ENCODE measurements at places on chromosomes 16 and 17.
A peak's percentile ranks its signal among the peaks of the same experiment; 100 is the strongest.

GRCh38 chr17:56752263-56752836, 81.4 kb downstream of the C17orf67 start:
- no peak for DNase-seq

DNA sequence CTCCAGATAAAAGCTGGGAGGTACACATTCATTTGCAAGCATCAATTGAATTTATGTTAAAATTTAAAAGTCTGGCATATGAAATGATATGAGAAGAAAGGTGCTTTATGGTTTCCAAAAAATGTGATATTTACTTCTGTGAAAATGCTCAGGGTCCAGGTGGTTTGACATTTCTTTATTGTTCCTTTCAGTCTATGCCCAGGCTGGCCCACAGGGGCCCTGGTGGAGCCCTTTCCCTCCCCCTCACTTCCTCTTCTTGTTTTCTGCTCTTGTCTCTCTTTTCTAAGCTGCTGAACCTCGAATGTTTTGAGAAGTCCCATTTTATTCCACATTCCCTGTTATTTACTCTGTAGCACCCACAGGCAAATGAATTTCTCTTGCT, 127.8 kb downstream of the HS3ST3B1 start:
- DNase-seq: no peak

DNA sequence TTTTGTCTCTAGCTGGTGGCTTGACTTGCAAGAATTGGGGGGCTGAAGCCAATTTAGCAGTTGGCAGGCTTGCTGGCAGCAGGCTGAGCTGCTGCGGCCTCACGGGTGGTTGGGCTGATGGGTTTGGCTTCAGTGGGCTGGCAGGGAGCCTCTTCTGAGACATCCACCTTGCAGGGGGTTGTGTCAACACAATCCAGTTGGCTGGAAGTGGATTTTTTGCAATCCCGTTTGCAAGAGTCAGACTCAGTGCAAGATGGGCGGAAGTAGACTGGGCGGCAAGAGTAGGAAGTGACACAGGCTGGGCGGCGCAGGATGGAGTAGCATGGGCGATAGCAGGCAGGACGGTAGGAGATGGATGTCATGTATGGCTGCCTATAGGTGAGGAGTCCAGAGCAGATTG, 1.5 kb downstream of the KRTAP16-1 start:
- DNase-seq: peak; percentile 79

- no peak for DNase-seq
Measured at GRCh38 chr16:87585442-87586200, 16.7 kb upstream of the JPH3 start.

DNA sequence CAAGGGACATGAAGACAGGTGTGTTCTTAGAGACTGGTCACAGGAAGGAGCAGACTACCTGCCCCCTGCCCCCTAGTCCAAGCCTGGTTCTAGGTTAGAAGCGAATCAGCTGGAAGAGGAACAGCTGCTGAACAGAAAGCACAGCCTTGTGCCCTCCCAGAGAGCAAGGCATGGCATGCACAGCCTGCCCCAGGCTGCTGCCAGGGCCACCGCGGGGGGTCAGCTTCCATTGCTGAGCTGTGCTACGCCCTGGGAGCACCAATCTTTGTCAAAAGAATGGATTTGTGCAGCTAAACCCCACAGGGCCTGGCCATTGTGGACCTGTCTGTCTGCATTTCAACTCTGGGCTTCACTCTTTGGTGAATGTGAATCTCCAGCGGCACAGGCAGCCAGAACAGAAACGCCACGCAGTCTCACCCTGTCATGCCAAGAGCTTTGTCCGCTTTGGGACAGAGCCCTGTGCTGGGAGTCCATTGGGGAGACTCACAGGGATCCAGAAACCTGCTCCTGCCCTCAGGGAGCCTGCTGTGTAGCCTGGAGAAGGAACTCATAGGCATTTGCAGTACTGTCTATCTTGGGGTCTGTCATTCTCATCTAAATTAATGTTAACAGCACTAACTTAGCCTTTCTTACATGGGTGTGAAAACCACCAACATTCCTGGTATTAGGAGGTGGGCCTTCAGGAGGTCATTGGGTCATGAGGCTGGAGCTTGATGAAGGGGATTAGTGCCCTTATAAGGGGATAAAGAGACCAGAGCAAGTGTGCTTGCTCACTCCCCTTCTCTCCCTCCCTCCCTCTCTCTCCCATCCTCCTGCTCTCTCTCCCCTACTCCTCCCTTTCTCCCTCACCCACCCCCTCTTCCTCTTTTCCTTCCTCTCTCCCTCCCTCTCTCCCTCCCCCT, 25.6 kb upstream of the CDRT4 start:
- DNase-seq: no peak

GRCh38 chr17:54974759-54975158, 6.2 kb downstream of the STXBP4 start:
- DNase-seq: no peak

DNA sequence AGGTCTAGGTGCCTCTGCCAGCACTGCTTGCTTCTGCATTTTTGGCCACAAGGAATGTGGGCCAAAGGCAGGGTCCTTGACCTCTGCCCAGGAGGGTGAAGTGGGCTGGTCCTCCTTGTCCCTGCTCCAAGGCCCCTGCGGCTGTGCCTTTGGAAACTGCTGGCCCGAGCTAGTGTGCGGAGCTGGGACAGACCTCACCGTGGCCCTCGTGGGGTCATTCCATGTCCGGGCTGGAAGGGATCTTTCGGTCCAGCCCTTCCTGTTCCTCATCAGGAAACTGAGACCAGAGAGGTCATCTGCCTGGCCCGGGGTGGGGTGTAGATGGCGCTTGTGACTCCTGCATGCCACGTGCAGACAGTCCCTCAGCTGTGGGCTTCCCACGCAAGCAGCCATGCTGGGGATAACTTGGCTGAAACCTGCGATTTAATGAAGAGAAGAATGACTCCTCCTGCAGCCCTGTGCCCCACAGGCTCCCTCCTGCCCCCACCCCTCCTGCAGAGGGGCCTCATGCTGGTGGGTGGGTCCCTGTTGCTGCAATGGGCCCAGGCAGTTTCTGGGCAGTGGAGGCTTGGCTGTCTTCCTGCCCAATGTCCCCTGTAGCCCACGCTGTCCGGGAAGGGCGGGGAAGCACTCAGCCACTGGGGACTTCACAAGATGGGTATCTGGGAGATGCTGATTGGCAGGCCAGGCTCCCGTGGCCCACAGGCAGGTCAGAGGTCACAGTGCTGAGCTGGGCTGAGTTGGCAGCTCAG, 245.2 kb downstream of the SEC14L1 start:
- no peak for DNase-seq

- DNase-seq: peak; percentile 34
Measured at GRCh38 chr17:77831474-77832179, 126.9 kb upstream of the TNRC6C start.

DNA sequence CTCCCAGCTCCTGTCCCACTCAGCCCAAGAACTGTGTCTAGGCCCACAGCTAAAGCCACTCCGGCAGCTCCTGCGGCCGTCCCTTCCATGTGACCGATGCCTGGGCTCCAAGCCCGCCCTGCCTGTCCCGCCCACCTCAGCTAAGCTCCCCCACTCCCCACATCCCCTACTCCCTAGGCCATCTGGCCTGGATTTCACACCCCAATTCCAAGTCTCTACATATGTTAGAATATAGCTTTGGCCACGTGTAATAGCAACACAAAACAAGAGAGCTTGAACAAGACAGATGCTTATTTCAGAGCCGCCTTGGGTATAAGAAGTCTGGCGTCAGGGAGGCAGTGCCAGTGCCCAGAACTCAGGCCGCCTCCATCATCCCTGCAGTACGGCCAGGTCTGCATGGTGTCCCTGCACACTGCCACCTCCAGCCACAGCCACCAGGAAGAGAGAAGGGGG, 30.0 kb upstream of the USP22 start:
- no peak for DNase-seq

- DNase-seq: no peak
Measured at GRCh38 chr17:27651411-27652345, 20.7 kb downstream of the LGALS9 start.

DNA sequence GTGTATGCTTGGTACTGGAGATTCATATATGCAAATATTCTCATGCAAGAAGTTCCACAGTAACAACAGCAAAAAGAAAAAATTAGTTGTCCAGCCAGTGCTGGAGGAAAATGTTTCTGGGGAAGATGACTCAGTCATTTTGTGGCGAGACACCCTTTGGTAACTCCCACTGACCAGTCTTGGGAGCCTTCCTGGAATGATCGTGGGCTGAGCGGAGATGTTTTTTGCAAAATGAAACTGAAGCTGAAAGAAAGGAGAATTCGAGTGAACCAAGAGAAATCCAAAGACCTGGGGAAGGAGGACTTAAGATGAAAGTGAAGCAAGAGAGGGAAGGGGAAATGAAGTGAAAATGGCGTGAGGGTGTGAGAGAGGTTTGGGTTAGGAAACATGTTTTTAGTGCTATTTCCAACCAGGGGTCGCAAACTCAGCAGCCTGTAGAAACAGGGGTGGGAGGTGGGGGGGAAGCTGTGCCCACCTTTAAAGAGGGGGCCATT, 5.2 kb downstream of the ITPRIPL2 start:
- peak; percentile 93 for DNase-seq

DNA sequence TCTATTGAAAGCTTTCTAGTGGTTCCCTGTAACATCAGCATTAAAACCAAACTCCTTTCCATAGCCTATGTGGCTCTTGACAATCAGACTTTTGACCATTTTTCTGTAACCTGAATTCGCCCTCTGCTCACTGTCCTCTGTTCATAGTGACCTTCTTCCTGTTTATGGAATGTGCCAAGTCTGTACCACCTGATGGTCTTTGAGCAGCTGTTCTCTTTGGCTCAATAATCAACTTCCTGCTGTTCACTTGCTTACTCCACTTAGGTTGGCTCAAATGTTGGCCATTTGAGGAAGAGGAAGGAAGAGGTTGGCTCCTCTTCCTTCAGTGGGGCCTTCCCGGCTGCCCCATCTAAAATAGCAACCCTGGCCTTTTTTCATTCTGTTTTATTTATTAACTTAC, 251.5 kb downstream of the CA10 start:
- DNase-seq: no peak

DNA sequence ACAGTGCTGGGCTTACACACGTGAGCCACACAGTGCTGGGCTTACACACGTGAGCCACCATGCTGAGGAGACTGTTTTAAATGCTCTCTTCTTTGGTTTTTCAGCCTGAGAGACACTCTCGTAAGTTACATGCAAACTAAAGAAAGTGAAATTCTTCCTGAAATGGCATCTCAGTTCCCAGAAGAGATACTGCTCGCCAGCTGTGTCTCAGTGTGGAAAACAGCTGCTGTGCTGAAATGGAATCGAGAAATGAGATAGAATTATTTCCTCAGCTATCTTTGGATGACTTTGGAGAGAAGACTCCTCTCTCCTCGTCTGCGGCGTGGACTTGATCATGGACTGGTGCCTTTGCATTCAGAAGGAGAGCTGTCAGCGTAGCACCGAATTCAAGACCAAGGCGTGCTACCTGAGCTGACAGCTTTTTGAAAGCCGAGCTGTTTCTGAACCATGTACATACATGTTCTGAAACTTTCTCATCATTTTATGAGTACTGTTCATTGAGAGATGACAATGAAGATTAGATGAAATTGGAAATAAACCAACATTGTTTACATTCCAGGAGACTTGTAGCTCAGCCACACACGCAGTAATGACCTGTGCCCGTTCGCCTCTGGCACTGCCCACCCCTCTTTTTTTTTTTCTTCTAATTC, 21.6 kb upstream of the ENDOV start:
- no peak for DNase-seq

DNA sequence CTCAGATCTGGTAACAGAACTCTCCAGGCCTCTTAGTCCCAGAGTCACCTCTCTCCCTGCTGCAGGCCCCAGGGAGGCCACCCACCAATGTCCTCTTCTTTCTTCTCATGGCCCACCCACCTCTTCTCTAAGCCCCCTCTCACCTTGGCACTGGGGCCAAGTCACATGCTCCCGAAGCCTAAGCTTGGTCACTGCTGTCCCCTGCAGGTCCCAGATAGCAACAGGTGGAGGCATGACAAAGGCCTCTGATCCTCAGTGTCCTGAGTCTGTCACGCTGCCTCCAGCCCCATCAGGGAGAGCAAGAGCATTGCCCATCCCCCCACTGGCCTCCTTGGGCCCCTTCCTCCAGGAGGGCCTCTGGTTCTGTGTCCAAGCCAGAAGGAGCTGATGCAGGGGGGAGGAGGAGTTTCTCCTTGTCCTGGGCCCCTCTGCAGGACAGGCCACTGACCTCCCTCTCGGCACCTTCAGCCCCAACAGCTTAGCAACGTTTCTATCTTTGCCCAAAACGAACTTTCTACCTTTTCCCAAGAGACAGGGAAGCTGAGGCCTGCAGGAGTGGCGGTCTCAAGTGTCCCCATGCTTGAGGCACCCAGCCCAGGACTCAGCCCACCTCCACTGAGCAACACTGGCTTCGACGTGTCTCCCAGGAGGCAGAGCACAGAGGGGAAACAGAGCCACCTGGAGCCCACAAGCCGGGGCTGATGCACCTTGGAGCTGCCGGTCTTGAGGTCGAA, 8.6 kb downstream of the P2RX1 start:
- DNase-seq: no peak

DNA sequence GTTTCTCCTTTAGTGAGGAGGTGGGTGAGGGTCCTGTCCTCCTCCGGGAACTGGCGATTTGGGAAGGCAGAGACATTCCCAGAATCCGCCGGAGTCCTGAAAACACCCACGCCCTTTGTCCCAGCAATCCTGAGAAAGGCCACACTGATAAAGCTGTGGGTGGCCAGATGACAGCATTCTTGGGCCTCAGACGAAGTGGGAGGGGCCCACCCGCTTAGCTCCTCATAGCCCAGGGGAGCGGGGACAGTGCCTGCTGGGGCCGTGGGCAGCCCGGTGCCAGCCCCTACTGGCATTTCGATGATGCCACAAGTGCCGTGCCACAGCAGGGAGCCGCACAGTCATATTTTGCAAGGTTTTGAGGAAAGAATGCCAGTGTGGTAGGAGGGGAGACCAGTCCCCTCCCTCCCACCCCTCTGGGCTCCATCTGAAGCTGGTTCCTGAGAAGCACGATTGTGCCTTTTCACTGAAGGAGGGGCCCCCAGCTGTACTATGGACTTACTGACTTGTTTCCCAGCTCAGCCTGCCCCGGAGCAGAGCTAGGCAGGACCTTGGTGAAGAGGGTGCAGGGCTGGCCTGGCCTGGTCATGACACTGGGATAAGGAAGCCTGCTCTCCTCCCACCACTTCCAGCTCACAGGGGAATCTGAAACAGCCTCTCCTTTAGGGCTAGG, 20.9 kb upstream of the MPRIP start:
- DNase-seq: peak; percentile 70

DNA sequence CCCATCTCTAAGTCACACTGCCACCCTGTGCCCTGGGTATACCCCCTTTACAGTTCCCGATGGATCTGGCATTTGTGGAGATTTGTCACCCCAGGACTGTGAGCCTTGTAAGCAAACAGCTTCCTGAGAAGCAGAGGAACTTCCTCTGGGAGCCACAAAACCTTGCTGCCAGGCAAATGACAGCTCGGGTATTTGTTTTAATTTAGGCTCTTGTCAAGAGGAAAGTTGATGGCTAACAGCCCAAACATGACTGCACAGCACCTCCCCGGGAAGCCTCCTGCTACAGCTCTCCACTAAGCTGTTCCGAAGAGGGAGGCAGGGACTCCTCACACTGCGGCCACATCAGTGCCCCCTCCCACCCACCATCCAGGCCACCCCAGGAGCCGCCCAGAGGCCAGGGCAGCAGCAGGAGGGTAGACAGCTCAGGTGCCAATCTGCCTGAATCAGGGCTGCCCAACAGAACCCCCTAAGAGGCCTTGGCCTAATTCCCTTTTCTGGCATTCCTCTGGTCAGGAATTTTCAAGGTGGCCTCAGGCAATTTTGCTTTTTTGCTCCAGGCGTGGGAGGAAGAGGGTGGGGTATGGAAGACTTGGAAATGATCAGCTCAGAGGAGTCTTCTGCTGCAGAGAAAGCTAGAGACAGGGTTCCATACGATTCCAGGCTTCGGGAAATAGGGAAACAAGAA, 2.6 kb downstream of the ABR start:
- peak; percentile 25 for DNase-seq

All from fibroblast of lung (primary cell).